ENCODE measurements at places on chromosomes 3 and 15.
A peak's percentile ranks its signal among the peaks of the same experiment; 100 is the strongest.

DNA sequence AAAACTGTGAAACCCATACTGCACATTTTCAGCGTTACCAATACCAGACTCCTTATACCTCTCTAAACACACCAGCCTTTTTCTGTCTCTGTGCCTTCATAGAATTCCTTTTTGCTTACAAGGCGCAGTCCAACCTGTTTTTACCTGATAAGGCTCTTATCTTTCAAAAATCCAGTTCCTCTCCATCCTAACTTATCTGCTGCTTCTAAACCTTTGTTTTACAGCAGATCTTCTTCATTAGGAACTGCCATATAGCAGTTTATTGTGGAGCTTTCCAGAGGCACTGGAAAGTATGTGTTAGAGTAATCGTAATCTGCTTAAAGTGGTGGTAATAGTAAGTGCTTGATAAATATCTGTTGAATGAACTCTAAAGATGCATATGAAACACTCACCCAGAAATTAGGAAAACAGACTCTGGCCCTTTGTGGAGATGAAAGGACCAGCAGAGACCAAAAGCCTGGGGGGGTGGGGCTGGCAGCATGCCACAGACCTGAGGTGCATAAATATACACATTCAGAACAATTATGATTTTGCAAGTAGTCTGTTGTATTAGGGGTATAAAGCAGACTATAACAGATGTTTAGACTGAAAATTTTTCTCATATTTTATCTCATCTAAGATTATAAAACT lies 29.3 kb downstream of the PPP2R3A start:
- DNase-seq: no peak

DNA sequence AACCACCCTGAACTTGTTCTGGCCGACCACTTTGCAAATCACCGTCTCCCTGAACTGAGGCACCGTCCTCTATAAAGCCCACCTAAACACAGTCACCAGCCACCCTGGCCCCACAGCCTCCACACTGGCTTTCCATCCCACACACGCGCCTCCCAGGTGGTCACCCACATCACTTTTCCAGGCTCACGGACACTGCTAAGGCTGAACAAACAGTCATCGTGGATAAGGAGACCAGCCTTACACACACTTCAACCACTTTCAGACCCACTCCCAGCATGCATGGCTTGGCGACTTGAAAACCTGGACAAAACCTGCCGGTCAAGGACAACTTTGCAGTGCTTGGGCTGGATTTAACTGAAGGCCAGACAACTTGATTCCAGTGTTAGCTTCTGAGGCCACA lies 8.4 kb downstream of the CHSY1 start:
- DNase-seq: no peak

DNA sequence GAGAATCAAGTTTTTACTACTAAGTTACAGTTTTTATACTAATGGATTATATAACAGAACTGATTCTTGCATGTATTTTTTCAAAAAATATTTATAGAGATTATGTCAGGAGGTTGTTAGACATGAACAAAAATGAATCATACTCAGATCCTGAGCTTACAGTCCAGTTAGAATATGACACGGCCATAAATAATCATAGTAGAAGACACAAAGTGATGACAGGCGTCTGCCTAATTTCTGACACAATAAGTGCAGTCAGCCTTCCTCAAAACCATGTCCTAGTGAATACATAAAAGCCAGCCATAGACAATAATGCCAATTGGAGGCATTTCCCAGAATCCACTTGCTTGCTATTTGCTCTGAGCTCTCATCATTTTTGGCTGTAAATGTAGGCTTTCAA lies 81.7 kb upstream of the POU1F1 start:
- DNase-seq: no peak

DNA sequence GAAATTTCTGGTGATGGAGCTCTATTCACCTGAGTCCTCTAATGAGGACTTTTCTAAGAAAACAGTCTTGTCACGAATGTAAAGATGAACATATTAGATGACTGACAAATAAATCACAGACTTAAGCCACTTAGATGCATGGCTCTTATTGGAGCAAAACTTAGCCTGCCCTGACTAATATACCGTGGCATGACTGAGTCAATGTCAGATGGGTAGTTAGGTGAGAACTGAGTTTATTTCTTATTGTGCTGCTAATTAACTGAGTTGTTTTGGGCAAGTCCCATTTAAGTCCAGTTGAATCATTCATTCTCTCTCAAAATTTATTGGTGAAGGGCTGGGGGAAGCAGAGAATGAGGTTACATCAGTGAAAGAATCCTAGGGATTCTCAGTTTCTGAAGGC lies 459.8 kb downstream of the MCTP2 start:
- DNase-seq: no peak

DNA sequence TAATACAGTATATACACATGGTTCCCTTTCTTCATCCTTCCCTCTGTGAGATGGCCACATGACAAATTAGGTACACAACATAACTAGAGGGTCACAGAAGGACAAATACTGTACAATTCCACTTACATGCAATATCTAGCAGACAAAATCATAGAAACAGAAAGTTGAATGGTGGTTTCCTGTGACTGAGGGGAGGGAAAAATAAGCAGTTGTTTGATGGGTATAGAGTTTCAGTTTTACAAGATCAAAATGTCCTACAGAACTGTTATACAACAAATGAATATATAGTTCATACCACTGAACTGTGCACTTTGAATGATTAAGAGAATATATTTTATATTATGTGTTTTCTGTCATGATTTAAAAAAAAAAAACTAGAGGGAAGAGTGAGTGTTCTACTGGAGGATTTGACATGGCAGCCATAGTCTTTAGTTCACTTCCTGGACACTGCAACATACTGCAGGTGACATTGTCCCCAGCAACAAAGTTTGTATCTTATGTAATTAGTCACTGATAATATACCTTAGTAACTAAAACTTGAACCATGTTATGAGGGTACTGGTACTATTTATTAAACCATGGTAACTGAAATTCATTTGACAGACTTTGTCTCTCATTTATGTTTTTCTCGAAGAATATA lies 37.2 kb downstream of the CCDC54 start:
- DNase-seq: no peak

GRCh38 chr3:115834068-115834467 lies 210.8 kb downstream of the GAP43 start:
- DNase-seq: peak; percentile 87

DNA sequence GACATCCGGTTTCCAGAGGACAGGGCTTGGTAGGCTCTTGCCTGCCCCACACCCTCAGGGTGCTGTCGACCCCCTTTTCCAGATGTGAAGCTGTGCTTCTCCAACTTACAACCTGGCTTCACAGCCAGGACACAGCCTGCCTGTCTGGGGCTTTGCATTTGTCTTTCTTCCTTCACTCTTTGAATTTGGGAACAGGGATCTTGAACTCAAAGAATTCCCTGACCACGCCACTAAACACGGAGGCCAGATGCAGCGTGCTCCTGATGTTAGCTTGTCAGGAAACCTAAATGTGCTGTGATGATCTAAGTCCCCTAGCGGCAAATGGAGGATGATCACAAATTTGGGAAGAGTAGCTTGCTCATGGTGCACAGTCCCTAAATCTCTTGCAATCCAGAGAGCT lies 244.8 kb upstream of the RGMA start:
- no peak for DNase-seq

DNA sequence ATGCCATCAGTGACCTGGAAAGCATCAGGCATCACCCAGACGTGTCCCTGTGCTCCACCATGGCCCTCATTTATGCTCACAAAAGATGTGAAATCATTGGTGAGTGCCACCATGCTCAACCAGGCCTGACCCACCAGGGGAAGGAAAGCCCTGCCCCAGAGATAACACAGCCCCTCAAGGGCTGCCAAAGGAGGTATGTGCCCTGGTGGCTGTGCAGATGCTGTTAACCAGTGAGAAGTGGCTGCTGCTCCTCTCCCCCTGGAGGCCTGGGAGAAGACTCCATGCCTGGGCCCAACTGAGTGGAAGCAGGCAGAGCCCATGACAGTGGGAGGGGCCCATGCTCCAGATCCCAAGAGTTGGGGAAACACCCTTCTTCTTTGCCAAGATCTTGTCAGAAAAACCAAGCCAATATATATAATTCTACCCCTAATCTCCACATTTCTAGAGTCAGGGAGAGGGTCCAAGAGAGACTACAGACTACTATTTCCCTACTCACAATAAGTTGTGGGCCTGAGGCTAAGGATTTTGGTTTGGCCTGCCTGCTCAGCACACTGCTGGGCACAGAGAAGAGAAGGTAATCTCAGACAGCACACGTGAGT lies 2.7 kb downstream of the TTC21A start:
- DNase-seq: no peak

- DNase-seq: peak; percentile 35
These were observed 50.9 kb downstream of the MYL3 start for GRCh38 chr3:46812237-46812791.

- DNase-seq: no peak
These were observed 62.8 kb upstream of the TMEM115 start for GRCh38 chr3:50422153-50422552.

DNA sequence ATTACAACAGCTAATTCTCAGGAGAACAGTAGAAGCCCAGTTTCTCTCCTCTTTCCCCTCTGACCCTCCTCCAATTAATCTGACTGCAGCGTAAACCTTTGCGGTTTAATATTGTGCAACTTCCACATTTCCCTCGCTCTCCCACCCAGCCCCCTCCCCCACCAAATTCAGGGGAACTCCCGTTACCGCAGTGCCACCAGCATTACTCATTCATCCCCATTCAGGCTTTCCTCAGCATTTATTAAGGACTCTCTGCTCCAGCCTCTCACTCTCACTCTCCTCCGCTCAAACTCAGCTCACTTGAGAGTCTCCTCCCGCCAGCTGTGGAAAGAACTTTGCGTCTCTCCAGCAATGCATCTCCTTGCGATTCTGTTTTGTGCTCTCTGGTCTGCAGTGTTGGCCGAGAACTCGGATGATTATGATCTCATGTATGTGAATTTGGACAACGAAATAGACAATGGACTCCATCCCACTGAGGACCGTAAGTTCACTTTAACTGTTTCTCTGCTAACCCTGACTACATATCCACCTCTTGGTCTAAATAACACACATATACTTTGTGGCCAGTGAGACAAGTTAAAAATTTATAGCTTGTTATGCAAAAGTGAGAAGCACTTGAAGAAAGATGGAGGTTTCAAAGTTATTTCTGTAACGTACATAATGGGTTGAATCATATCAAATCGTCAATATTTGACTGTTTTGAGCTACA lies at the start of gene PTX3:
Gene PTX3 (plus strand): TSS at position 268 of the 709 bp plus-strand sequence. CDS start 84 bp downstream, at position 352.
- peak; percentile 93 for DNase-seq

- no peak for DNase-seq
These were observed 45.1 kb upstream of the CP start for GRCh38 chr3:149266736-149267135.

DNA sequence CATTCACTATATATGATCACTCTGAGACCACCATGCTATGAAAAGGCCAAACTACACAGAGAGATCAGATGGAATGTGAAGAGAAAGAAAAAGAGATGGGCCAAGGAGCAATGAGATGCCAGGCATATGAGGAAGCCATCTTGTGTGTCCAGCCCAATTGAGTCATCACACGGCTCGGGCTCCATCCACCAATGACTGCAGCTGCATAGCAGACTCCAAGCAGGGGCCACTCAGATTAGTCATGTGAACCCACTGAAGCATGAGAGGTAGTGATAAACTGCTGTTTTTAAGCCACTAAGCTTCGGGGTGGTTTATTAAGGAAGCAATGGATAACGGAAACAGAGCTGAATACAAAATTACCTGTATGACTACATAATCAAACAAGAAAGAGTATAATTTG lies 185.9 kb downstream of the SUCLG2 start:
- peak; percentile 61 for DNase-seq

DNA sequence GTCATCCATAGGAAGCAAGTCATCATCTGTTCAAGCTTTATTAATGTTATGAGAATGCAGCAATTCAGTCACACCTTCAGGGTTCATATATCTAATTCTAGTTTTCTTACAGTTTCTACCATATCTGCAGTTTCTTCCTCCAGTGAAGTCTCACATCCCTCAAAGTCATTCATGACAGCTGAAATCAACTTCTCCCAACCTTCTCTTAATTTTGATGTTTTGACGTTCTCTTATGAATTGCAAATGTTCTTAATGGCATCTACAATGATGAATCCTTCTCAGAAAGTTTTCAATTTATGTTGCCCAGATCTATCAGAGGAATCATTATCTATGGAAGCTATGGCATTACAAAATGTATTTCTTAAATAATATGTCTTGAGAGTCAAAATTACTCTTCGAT lies 210.4 kb upstream of the ZBTB20 start:
- no peak for DNase-seq

GRCh38 chr3:37785736-37786135 lies 75.9 kb upstream of the CTDSPL start:
- DNase-seq: no peak
